NB4 (cell line): ENCODE measurements at places on chromosomes 13 and 19.

DNA sequence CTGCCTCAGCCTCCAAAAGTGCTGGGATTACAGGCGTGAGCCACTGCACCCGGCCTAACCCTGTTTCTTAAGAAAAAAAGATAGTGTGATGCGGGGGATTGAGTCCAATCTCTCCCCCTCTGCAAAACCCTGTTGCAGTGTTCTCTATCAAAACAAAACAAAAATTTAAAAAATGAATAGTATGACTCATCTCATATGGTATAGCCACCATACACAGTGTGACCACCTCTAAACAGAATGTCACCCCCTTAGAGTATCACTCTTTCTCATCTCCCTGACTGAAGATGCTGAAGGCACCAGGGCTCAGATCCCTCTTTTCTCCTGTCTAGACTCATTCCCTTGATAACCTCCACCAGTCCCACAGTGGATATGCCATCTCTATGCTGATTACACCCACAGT is 6.8 kb upstream of the ERF start:
- DNase-seq, result no peak

GRCh38 chr19:45443462-45444317 is 20.0 kb upstream of the ERCC1 start:
- peak; percentile 93 for DNase-seq

DNA sequence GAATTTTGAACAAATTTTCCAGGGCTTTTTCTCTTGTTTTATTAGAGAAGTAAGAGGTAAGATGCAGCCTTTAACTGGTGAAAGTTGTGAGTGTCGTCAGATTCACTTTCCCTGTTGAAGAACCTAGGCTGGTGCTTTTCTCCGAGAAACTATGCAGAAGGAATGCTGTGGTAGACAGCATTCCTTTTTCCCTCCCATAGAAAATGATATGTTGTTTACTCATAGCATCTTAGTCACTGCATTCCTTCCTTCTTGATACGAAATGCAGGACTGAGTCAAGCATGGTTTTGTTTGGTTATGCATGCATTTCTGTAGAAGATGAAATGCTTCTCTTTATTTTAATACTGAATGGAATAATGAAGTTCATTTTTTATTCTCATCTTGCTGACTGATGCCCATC is 3.4 kb downstream of the ITGBL1 start:
- no peak for DNase-seq

DNA sequence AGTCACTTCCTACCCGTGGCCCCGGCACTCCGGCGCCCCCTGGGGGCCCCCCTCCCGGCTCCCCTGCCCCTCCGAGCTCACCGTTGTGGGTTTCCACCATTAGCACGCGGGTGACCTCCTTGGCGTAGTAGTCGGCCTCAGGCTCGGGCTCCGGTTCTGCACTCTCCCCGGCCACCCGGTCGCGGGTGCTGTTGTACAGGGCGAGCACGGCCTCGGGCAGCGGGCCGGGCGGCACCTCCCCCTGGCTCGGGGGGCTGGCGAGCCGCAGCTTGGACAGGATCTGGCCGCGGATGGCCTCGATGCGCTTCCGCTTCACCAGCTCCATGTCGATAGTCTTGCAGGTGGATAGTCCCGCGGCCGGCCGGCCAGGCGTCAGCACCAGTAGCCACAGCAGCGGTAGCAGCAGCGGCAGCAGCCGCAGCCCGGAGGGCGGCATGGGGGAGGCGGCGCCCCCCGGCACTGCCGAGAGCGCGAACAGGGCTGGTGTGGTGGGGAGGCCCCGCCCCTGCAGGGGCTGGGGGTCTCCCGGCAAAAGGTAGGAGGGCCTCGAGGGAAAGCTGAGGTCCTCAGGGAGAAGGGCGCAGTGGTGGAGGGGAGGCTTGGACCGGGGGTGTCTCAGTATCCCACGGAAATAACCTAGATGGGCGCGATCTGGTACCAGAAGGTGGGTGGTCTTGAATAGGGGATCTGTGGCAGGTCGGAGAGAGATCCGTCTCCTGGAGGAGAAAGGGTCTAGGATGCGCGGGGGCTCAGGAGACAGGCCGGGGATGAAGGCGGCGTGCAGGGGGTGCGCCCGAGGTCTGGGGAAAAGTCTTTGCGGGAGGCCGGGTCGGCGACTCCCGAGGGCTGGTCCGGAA is 885 bp downstream of the TGFB1 start:
- peak; percentile 74 for DNase-seq

DNA sequence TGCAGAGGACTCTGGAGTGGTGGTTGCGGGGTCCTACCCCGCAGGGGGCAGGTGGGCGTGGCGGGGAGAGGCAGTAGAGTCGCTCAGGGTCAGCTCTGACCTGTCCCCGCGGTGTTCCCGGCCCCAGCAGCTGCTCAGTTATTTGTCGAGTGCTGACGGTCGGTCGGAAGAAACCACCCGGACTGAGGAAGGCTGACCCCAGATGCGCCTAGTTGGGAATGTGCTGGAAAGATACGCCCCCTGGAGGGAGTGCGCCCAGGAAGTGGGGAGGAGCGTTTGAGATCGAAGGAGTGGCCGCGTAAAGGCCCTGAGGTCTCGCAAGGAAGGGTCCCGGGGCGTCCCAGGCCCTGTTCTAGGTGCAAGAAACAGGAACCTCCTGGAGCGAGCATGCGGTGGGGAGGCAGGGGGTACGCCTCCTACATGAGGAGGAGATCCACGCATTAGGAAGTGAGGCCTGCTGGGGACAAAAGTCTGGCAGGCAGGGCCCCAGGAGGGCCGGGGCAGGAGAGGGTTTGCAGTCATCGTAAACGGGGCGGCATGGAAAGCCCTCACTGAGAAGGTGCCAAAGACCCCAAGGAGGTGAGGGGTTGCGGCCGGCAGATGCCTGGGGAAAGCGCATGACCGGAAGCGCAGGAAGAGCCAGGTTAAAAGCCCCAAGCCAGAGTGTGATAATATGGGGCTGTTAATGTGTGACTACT is 9.2 kb downstream of the CCDC8 start:
- peak; percentile 95 for DNase-seq

GRCh38 chr13:66994517-66995202 is 235.5 kb downstream of the PCDH9 start:
- no peak for DNase-seq

DNA sequence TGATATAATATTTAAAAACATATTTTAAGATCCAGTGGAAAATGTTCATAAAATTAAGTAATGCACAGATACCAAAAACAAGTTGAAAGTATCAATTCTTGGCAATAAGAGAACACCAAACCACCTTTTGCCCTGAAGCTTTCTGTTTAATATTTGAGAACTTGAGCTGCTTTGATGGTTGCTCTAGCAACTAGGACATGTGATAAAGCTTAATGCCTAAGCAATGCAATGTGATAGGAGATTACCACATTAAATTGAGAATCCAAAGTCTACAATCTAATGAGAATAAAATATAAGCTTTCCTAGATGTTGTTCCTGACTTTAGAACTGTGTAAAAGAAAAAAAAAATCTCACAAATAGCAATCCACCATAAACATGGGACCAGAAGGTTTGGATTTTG is 1367.5 kb upstream of the PCDH9 start:
- DNase-seq, result no peak

- no peak for DNase-seq
Observed at GRCh38 chr13:80924596-80924995, 583.7 kb upstream of the SPRY2 start.

DNA sequence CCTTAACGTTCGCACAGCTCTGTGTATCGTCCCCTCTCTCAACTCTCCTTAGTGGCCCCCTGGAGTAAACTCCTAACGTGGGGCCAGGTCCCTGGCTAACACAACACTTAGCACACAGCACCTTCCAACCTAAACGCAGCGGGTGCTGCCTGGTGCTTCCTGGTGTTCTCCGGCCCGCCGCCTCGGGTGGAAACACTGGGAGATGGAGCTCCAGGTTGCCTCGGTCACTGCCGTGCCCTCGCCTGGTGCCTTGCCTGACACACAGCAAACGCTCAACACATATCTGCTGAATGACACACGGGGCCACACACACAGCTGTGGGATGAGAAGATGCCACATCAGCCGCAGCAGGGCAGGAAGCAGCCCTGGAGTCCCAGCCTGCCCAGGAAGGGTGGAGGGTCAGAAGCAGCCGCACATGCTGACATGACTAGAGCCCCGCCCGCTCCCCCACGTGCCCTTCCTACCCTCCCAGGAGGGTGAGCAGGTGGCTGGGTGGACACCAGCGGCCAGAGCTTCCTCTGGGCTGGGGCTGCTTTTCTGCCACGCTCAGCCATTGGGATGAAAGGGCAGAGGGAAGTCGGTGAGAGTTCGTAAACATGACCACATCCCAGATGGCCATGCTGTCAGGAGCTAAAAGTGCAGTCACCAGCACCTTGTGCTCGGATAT is 6.6 kb downstream of the PEPD start:
- DNase-seq, result no peak

- DNase-seq, result no peak
Observed at GRCh38 chr13:30398601-30399072, 23.7 kb upstream of the UBE2L5 start.

- DNase-seq, result no peak
Observed at GRCh38 chr19:14375582-14376291, 5.5 kb upstream of the ADGRE5 start.

DNA sequence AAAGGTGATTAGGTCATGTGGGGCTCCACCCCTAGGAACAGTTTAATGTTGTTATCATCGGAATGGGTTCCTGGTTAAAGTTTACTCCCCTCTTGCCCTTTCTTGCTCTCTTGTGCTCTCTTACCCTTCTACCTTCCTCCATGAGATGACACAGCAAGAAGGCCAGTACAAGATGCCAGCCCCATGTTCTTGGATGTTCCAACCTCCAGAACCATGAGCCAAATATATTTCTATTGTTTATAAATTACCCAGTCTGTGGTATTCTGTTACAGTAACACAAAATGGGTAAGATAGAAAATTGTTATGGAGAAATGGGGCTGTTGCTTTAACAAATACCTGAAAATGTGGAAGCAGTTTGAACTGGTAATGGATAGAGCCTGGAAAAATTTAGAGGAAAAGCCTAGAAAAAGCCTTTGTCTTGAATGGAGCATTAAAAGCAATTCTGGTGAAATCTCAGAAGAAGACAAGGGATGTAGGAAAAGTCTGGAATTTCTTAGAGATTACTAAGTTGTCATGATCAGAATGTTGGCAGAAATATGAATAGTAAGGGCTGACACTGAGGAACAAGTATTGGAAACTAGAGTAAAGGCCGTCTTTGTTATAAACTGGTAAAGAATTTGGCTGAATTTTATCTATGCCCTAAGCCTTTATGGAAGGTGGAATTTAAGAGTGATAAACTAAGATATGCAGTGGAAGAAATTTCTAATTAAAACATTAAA is 53.5 kb upstream of the TSC22D1 start:
- DNase-seq, result no peak

DNA sequence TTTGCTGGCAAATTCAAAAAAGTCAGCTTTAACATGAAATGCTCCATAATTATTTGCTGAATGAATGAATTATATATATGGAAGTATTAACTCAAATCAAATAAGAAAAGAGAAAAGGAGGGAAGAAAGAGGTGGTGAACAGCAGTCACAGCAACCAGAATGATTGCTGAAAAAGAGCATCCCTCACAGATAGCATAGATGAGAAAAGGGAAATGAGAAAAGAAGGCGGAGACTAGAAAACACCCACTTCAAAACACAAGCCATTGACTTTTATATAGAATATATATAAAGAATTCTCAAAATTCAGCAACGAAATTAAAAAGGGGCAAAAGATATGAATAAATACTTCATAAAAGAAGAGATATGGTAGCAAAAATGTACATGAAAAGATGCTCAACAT is 75.2 kb downstream of the CAB39L start:
- DNase-seq, result no peak

- DNase-seq, result no peak
Observed at GRCh38 chr19:38264486-38265212, at the start of gene SPINT2. TSS of gene SPINT2 (plus strand) at chr19:38264573. CDS start at chr19:38264893, 320 bp downstream.

DNA sequence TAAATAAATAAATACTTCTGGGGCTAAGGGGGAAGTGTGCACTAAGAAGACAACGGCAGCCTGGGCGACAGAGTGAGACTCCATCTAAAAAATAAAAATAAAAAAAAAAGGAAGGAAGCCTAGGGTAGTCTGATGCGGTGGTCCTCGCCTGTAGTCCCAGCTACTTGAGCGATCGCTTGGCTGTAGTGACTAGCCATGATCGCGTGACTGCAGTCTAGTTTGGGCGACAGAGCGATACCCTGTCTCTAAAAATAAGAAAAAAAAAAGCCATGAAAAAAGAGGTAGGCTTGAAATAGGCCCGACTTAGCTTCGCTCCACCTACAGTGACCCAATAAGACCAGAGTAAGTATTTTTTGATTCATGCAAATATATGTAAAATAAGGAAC is 661 bp upstream of the BABAM1 start:
- peak; percentile 33 for DNase-seq

GRCh38 chr19:33794683-33795369 is 1.8 kb upstream of the KCTD15 start:
- DNase-seq, result no peak

- no peak for DNase-seq
Observed at GRCh38 chr13:95470574-95471366, 81.8 kb upstream of the CLDN10 start.

DNA sequence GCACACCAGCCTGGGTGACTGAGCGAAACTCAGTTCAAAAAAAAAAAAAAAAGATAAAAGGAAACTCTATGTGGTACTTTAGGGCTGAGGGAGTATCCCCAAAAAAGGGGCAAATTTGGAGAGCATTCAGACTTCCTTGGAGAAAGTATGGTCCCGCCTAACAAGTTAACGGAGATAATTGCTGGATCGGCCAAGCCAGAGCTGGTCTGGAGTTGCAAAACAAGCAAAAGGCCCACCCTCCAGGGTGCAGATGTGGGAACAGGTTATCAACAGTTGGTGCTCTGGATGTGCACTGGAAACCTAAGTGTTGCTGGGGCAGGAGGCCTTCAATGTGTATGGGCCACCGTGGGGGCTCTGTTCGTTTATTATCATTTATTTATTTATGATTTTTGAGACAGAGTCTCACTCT is 2.8 kb downstream of the IQCN start:
- no peak for DNase-seq

DNA sequence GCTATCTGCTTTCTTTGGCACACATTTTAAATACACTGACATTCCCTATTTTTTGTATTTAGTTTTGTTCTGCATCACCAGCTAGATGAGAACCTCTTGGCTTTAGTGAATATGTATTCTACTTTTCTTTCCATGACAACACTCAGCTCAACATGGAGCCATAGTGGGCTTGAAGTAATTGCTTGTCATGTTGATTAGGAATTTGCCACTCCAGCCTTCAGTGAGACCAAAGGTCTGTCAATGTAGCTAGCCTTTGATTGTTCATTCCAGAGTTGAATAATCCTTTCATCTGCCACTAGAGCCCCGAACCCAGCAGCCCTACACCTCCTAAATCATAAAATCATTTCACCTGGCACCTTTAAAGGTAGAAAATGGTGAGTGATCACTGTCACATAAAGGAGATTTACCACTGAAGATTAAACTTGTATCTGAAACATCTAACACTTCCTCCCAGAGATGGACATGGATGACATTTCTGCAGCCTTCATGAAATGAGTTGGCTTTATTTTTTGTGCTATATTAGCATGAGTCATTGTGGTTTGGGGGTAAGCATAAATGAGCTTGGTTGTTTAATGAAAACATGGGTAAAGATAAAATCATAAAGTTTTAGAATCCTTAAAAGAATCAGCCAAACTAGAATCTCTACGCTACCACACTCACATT is 29.2 kb upstream of the GARRE1 start:
- DNase-seq, result peak; percentile 11
